NCI-H226 (cell line): ENCODE measurements at places on chromosomes 2 and 18.

DNA sequence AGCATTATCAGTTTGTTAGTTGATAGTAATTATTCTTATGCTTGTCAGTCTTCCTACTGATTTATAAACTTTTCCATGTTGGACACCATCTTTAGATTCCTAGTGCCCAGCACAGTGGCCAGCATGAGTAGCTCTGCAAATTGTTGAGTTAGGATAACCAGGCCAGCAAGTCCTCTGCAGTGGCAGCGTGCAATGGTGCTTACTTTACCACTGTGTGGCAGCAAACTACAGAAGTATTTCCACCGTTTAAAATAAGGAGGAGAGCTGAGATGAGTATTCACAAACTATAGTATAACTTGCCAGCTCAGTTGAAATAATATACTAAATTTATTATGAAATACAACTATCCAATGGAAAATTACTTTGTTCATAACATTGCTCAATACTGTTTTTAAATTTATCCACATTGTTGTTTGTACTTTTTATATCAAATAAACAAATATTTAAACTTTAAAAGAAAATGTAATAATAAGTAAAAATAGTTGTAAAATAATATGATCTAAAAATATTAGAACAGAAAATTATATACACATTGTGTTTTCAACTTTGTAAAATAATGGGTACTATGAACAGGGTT, 9.3 kb upstream of the THADA start:
- DNase-seq: peak; percentile 50

DNA sequence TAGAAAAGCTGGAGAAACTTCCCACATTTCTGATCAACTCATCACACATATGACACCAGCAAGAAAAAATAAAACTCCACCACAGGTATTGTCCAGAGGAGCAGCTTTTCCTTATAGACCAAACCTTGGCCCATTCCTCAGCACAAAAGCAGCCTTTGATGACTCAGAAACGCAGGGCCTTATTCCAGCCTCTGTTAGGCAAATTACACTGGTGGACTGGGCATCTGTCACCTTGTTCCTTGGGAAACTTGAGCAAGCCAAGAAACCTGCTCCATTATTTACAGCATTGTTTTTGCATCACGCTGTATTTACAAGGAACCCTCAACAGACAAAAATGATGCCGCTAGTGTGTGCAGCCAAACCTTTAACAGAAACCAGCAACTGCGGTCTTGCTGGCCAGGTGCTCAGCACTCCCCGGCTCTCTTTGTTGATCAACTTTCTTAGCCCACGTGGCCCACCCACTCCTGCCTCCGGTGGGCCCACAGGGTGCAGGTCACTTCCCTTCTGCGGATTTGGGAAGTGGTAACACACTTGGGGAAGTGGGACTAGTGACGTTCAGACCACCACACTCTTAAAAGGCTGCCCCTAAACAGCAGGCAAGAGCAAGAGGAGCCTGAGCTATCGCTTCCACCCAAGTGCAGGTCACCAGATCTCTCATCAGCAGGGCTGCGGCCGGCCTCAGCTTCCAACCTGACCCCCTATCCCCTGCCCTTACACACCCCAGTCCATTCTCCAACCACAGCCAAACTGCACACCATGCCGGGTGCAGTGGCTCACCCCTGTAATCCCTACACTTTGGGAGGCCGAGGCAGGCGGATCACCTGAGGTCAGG, 1.5 kb downstream of the AP1S3 start:
- DNase-seq: no peak

- DNase-seq: no peak
Observed at GRCh38 chr2:74415762-74416395, 5.5 kb downstream of the C2orf81 start.

- DNase-seq: no peak
Observed at GRCh38 chr2:12313445-12314126, 403.1 kb upstream of the TRIB2 start.

- no peak for DNase-seq
Observed at GRCh38 chr2:170354388-170354787, 176.4 kb downstream of the MYO3B start.

DNA sequence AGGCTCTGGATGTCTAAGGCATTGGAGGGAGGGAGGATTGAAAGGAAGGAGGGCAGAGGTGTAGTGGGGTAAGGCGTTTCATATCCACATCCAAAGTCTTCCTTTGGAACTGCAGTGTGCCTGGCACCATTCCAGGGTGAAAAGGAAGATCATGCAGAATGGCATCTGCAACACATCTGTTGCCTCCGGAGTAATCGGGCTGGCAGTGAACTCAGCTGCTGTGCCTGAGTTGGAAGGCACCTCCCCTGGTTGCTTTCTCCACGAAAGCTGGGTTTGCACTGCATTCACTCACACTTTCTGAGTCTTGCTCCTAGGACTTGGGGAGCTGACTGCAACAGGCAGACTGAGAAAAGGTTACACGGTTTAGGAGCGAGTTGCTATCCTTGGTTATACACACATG, 30.3 kb upstream of the SEC11C start:
- no peak for DNase-seq

GRCh38 chr2:20186078-20186854, 38.7 kb downstream of the SDC1 start:
- DNase-seq: no peak

DNA sequence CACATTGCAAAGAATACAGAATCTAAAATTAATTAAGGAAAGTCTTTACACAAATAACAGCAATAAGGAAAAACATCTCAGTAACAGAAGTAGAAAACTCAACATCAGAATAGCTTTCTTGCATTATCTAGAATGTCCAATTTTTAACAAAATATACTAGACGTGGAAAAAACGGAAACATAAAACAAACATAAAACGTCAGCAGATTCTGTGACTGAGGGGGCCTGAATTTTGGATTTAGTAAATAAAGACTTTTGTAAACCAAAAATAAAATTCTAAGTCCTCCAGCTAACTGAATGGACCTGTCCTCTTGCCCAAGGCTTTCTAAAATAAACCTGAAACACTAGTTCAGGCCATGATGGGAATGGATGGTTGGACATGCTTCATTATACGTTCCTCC, 773.5 kb upstream of the LRRTM1 start:
- DNase-seq: no peak
